ENCODE measurements at places on chromosomes 2 and 18.
A peak's percentile ranks its signal among the peaks of the same experiment; 100 is the strongest.

DNA sequence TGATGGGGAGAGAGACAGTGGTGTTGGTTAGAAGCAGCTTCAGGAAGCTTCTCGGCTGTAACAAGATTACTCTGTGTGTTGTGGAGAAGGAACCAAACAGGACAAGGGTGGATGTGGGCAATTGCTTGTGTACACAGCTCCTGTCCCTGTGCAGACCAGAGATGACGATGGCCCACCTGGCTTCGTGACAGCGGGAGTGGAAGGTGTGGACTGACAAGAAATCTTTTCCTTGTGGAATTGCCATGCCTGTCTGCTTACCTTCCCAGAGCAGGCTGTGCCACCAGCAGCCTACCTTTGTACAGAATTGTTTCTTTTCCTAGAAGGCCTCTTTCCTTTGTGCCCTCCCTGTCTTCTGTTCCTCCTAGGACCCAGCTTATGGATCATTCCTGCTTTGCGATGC is 93.8 kb downstream of the ITGB1BP1 start:
- no peak for DNase-seq

- no peak for DNase-seq
Observed at GRCh38 chr2:149188291-149188690, 142.1 kb upstream of the LYPD6 start.

GRCh38 chr18:13791181-13791580 is 32.8 kb upstream of the MC5R start:
- no peak for DNase-seq

GRCh38 chr2:223503746-223504145 is 98.4 kb downstream of the SCG2 start:
- no peak for DNase-seq

DNA sequence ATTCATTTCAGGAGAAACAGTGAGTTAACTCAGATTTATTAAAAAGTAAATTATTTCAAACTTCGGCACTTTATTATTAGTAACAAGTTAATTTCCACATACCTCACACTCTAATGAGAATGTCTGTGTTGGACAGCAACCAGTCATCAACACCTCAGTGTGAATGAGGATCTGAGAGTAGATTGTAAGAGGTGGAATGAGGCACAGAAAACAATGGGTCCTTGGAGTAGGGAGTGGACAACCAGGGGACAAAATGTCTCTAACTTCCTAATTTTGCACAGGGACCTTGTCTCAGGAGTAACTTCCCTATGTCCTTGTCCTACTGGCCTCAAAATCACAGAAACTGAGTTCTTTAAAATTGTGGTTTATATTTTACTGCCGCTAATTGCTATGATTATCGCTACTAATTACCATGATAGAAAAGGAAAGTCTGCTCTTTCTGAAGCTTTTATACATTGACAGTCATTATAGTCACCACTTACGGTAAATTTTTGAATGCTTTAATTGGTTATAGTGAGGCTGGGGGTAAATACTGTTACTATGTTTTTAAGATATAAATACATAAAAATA is 82.2 kb upstream of the LRPPRC start:
- no peak for DNase-seq

DNA sequence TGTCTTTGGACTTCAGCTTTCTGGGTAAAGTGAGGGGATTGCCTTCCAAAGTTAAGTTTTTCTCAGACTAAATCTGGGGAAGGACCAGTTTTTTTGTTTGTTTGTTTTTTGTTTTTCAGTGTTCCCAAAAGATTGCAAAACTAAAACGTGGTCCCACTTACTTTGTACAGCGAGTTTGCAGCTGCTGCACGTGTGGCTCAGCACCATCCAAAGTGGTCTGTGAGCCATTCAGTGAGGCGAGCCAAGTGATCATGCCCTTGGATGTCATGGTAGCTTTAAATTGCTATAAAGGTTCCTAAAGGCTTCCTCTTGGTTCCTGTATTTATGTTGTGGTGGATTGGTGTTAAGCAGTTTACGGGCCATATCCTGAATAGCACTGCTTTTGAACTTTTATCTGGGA is 23.0 kb downstream of the TET3 start:
- DNase-seq: no peak

- no peak for DNase-seq
Observed at GRCh38 chr18:33557706-33558105, 20.3 kb upstream of the ASXL3 start.

DNA sequence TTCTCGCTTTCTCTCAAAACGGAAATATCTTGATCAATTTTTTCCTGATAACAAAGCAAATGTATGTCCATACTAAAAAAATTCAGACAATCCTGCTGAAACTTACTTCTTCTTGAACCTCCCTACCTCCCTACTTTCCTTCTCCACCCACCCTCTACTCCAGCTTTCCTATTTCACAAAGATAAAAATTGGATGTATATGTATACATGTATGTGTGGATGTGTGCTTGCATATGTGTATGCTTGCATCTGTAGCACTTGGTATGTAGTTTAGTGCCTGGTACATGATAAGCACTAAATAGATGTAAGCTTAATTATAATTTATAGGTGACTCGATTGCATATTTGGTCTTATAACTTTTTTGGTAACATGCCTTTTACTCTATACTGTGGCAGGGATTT is 167.5 kb upstream of the ITGA4 start:
- no peak for DNase-seq

GRCh38 chr2:157898591-157898996 is 22.5 kb upstream of the ACVR1 start:
- DNase-seq: no peak

- peak; percentile 76 for DNase-seq
Observed at GRCh38 chr2:112646102-112646719, 472 bp downstream of the SLC20A1 start.

DNA sequence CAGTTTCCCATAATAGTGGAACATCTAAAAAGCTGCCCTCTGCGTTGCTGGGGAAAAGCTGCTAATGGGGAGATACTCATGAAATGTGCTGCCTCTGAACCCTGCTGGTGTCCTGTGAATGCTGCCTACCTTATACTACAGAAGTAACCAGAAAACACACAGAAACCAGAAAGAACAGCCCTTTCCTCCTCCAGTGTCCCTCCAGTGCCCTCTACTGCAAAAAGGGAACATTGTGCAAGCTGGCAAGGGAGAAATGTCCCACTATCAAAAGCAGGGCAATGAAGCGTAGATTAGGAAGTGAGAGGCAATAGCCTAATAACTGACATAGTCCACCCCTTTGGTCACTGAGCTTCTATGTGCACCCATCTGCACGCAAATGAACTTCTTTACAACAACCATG is 162.7 kb upstream of the ETAA1 start:
- DNase-seq: no peak

- no peak for DNase-seq
Observed at GRCh38 chr18:52481116-52481515, 141.1 kb downstream of the DCC start.

DNA sequence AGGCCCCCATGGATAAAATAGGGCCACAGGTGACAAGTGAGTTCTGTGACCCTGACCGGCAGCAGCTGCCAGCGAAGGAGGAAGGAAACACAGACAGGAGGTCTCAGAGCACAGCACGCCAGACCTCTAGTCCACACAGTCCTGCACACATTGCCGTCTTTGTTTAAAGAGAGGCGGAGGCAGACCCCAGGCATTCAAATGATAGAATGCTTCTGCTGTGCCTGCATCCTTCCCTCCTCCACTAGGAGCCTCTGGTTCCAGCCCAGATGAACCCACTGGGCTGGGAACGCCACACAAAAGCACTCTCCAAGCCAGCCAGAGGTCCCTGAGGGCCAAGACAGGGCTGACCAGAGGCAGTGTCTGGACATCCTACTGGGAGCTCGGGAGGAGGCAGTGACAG is 118.7 kb downstream of the KLHL29 start:
- no peak for DNase-seq

GRCh38 chr2:95539290-95539689 is 52.5 kb upstream of the TRIM43 start:
- no peak for DNase-seq

DNA sequence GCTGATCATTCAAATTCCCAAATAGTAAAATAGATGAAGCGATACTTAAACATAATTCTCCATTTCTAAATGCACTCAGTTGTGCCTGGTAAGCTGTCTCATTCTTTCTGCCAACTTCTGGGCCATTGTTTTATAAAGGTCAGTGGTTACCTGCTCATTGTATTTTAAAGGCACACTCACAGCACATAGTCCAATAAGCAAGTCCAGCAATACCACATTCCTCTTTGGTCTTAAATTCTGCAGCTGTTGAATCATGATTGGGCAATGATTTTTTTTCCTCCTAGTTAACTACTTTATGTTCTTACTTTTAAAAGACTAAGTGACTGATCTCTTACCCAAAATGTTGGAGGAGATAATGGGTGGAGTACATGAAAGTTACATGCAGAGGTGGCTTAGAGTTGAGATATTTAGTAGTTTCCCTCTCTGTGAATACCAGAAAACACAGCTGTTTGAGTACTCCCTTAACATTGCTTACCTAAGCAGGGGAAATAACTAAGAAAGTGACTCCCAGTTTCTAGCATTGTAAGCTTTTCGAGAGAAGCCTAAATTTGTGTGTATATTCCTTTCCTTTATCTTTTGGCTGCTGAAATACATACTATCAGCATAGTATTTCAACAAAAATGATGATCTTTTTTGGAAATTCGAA is 220.7 kb downstream of the CAMKMT start:
- no peak for DNase-seq

DNA sequence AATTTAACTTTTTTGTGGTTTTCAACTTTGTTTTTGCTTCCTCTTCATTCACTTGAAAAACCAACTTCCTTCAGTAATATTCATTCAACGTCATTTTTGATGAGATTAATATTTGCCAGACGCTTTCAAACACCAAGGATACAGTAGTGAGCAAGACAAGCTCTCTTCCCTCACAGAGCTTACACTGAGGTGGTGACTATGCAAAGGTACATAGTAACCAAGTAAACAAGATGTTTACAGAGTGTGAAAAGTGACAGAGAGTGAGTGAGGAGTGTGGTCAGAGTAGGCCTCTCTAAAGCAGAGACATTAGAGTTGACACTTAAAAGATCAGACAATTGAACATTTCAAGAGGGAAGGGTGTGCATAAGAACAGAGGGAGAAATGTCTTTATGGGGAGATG is 155.5 kb downstream of the TMEM247 start:
- no peak for DNase-seq

- no peak for DNase-seq
Observed at GRCh38 chr2:200222791-200223190, 83.7 kb upstream of the SPATS2L start.

DNA sequence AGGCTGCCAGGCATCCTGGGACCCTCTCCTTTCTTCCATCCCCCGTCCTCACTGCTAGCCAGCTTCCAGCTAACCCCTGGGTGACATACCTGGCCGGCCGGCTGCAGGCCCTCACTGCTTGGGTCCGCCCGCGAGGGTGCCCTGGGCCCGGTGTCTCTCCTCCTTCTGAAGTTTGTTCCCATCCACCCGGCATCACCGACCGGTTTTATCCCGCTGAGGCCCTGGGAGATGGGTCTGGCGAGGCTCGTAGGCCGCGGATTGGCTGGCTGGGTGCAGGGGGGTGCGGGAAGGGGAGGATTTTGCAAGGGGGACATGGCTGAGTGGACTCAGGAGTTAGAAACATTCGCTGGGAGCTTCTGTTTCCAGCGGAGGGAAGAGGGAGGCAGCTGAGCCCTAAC is at the start of gene PAX8:
Gene PAX8 (minus strand): TSS at position 180 of the 398 bp plus-strand sequence. CDS start 527 bp downstream, outside the sequence.
- DNase-seq: no peak

- peak; percentile 83 for DNase-seq
Observed at GRCh38 chr2:171160119-171160955, at the start of gene TLK1. Gene TLK1, minus strand, starts transcription at chr2:171160893. Its CDS starts 465 bp downstream, at chr2:171160428.

- DNase-seq: no peak
Observed at GRCh38 chr18:28372186-28372585, 195.3 kb upstream of the CDH2 start.
